Left lung (tissue), 14 donors: ENCODE measurements at places on chromosomes 5 and 9. TPM values are rescaled to one million over a fixed set of nuclear protein-coding genes. Genes with fewer than 3 reads are reported as not detected.

DNA sequence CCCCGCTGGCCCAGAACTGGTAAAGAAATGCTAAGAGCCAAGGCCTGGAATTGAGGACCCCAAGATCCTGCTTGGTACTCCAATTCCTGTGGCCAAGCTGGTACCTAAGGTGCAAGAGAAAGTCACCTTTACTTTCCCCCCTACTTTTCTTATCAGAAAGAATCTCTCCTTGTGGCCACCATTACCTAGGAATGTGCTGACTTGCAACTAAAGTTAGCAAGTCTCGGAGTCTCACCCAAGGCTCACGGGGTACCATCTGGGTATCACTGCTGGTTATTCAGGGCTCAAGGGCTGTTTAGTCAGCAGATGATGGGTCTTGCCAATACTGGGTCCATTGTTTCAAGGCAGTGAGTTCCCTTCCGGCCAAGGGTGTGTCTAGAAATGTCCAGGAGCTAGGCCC, 270.2 kb downstream of the KDM4C start:
- DNase-seq, result no peak
- H3K36me3 ChIP-seq, result no peaks in the 10 kb centered on the region
- H3K27ac ChIP-seq, result no peak overlapping the region

- H3K4me3 ChIP-seq, result no peak overlapping the region
- no peak overlapping the region for H3K27ac ChIP-seq
Observed at GRCh38 chr9:2023042-2023441, 7.9 kb downstream of the SMARCA2 start.

DNA sequence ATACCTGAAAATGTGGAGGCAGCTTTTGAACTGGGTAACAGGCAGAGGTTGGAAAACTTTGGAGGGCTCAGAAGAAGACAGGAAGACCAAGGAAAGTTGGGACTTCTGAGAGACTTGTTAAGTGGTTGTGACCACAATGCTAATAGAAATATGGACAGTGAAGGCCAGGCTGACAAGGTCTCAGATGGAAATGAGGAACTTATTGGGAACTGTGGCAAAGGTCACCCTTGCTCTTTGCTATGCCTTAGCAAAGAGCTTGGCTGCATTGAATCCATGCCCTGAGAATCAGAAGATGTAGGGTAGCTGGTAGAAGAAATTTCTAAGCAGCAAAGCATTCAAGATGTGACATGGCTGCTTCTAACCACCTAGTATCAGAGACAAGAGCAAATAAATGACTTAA, 244.4 kb upstream of the ADRA1B start:
- H3K4me3 ChIP-seq, result no peak overlapping the region
- no peaks in the 10 kb centered on the region for H3K36me3 ChIP-seq
- no peaks in the 10 kb centered on the region for H3K27me3 ChIP-seq
- H3K27ac ChIP-seq, result no peak overlapping the region
- no peak for DNase-seq

DNA sequence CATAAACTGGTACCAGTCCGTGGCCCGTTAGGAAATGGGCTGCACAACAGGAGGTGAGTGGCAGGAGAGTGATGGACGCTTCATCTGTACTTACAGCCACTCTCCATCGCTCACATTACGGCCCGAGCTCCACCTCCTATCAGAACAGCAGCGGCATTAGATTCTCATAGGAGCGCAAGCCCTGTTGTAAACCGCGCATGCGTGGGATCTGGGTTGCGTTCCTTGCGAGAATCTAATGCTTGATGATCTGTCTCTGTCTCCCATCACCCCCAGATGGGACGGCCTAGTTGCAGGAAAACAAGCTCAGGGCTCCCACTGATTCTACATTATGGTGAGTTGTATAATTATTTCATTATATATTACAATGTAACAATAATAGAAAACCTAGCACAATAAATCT, 480.4 kb downstream of the CCDC171 start:
- no peaks in the 10 kb centered on the region for H3K27me3 ChIP-seq
- DNase-seq, result no peak
- no peak overlapping the region for H3K27ac ChIP-seq
- no peak overlapping the region for H3K4me3 ChIP-seq
- no peaks in the 10 kb centered on the region for H3K36me3 ChIP-seq
- no peaks in the 10 kb centered on the region for H3K4me1 ChIP-seq

- H3K27me3 ChIP-seq, result no peaks in the 10 kb centered on the region
- H3K4me3 ChIP-seq, result no peak overlapping the region
- peaks cover 11% of the 10 kb centered on the region for H3K4me1 ChIP-seq
- peak; percentile 59 for DNase-seq
- no peaks in the 10 kb centered on the region for H3K36me3 ChIP-seq
Observed at GRCh38 chr5:111537141-111538024, 25.0 kb upstream of the STARD4 start.

FBP1 gene
- polyA plus RNA-seq, result 19.4 TPM

ACTBL2 gene
- polyA plus RNA-seq, result not detected
